ENCODE measurements at places on chromosomes 3 and 15. TPM values are rescaled to one million over a fixed set of nuclear protein-coding genes. Genes with fewer than 3 reads are reported as not detected.

RARRES1 gene
- 7.3 TPM for total RNA-seq

FHIT gene
- 1.1 TPM for total RNA-seq

DNAH12 gene
- 0.19 TPM for total RNA-seq

SNURF gene
- 8.6 TPM for total RNA-seq

ZNF654 gene
- 3.1 TPM for total RNA-seq

CCR3 gene
- total RNA-seq, result not detected
